ENCODE measurements at places on chromosomes 3 and 15.

- no peak for DNase-seq
Measured at GRCh38 chr3:106635271-106635670, 742.0 kb upstream of the CCDC54 start.

DNA sequence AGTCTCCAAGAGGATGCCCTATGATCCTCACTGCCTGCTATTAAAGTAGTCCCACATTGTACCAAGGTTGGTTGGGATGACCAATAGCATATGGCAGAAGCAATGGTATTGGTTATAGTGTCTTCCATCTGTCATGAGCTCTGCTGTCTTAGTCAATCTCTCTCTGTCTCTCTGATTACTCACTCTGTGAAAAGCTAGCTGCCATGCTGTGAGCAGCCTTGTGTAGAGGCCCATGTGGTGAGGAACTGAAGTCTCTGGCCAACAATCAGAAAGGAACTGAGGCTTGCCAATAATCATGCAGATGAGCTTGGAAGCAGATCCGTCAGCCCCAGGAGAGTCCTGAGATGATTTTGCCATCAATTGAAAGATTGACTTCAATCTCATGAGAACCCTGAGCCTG lies 60.3 kb upstream of the CFAP161 start:
- no peak for DNase-seq

DNA sequence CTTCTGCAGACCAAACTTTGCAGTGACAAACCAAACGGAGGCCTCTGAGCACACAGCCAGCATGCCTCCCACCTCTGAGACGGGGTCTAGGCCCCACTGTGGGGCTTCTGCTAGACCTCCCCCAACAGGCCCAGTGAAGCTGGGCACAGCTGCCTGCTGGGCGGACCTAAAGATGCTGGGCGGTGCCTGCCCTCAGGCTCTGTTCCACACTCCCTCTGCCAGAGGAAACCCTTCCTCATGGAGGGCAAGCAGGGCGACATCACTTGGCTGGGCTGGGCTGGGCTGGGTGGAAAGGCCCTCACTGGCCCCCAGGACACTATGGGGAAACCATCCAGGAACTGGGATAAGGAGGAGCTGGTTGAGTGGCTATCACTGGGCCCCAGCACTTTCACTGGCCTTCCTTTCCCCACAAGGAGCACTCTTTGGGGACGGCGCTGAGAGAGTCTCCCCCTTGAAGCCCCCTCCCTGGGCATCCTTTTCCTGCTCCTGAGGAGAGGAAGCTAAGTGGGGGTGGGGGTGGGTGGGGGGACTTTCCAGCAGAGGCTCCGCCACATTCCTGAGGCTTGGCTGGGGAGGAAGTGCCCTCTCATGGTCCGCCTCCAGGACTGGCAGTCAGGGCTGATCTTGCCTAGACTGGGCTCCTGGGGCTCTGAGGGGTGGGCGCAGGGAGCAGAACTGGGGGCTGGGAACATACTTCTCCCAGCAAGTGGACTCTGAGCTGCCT lies 98.1 kb upstream of the HACD2 start:
- DNase-seq, result no peak

DNA sequence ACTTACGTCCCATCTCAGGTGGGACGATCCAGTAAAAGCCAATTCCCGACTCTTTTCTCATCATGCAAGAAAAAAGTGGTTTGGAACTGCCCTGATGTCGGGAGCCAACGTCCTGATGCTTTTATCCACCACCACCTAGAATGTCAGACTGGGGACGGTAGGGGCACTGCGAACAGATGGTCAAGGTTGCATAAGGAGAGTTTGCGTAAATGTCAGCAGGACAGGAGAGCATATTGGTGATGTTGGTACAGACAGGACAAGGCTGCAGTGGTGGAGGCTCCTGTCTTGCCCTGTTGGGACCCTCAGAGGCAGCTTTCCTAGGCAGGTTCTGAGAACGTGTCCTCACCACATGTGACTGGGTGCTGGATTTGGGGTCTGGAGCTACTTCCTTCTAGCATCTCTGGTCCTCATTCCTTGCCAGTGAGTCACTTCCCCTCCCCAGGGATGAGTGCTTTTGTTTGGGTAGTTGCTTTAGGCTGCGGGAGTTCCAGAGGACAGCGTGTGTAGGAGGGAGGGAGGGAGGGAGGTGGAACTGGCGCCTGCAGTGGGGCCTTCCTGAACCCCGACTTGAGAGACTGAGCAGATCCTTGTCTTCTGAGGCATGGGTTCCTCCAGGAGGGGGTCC lies 21.0 kb downstream of the THSD4 start:
- DNase-seq, result no peak

DNA sequence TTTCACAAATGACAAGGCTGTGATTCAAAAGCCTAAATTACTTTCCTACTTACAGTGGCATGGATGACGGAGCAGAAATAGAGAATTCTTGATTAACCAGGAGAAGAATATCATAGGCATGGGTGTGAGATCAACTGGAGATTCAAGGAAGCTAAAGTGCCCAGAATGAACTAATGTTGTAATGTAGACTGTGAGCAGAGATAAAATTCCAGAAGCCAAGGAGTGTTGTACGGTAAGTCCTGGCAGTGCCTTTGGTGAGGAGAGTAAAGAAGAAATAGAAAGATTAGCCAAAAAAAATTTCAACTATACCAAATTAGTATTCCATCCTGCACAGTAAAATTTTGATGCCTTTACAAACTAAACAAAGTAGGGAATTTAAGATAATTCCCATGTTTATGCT lies 75.9 kb downstream of the ZBTB20 start:
- DNase-seq, result no peak

- no peak for DNase-seq
Measured at GRCh38 chr3:114669614-114670013, 375.8 kb downstream of the TIGIT start.

DNA sequence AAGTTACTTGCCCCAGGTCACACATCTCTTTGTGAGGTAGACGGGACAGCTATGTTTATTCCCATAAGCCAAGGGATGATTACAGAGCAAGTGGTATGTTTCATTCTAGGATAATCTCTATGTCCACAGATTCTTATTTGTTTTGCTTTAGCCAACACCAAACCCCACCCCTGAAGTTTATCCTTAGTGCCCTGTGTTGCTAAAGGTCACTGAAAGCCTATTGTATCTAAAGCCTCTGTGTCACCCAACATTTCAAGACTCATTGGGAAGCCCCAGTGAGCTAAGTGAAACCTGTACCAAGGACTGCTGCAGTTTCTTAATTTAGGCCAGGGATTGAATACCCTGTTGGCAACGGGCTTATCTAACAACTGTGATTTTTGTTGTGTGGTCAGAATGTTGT lies 135.6 kb downstream of the ADAMTS9 start:
- DNase-seq, result no peak

DNA sequence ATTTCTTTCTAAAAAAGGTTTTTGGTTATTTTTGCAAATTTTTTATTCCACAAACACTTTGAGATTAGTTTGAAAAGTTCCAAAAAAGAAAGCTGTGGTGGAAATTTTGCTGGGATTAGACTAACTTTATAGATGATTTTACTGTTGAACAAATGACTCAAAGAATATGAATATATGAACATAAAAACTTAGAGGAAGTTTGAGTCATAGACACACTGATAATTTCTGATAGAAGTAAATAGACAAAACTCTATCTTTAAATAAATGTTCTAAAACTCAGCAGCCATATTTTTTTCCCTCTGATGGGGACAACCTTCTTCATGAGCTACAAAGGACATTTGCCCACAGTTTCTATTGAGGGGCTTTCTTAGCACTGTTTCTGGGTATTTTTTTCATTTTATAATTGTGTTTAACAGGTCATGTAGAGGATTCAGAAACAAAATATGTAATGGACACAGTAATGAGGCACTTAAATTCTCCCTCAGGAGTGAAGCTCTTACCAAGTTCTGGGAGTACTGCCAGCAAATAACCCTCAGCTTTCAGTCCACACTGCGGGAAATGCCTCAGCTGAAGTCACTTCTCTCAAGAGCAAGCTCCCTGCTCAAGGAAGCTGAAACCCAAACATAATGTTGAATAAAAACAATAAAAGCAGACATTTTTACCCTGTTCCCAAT lies 157.6 kb downstream of the NFKBIZ start:
- DNase-seq, result no peak

GRCh38 chr3:99023590-99024192 lies 122.2 kb upstream of the DCBLD2 start:
- no peak for DNase-seq

DNA sequence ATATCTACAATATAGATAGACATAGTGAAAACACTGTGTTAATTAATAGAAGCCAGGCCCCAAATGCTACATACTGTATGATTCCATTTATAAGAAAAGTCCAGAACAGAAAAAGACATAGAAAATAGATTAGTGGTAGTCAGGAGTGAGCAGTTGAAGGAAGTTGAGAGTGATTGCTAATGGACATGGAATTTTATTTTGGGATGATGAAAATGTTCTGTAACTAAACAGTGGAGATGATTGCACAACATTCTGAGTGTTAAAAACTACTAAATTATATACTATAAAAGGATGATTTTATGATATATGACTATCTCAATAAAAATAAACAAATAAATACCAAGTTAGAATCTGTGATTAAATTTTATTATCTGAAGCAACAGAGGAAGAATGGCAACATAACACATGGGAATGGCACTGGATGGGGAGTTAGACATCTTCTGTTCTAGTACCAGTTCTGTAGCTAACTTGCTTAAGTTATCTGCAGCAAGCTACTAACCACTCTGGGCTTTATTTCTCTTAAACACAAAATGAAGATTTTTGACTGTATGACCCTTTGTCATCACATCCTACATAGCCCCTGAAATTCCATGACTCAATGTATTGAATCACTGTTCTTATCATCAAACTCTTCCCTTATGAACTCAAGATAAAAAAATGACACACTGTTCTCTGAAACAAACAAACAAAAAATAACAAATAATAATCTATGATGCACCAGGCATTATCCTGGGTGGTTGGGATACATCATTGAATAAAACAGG lies 612.7 kb downstream of the TBL1XR1 start:
- no peak for DNase-seq

GRCh38 chr3:142501004-142501926 lies 53.4 kb upstream of the XRN1 start:
- no peak for DNase-seq

DNA sequence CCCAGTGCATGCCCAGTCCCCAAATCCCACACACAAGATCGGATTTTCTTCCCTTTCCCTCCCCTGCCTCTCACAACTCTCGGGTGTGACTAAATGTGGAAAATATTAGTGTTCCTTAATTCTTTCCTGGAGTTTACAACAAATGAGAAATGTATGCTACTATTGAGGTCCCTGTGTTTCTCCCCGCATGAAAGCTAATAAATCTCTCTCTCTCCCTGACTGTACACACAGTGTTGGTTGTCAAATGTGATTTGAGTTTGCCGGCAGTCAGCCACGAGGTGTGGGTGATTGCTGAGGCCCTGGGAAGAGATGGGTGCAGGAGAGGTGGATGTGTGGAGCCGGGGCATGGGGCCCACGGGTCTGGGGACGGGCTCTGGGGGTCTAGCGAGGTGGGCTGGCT lies 161.4 kb upstream of the IQSEC1 start:
- no peak for DNase-seq

- DNase-seq, result no peak
Measured at GRCh38 chr15:72690938-72691337, 4.9 kb downstream of the BBS4 start.

DNA sequence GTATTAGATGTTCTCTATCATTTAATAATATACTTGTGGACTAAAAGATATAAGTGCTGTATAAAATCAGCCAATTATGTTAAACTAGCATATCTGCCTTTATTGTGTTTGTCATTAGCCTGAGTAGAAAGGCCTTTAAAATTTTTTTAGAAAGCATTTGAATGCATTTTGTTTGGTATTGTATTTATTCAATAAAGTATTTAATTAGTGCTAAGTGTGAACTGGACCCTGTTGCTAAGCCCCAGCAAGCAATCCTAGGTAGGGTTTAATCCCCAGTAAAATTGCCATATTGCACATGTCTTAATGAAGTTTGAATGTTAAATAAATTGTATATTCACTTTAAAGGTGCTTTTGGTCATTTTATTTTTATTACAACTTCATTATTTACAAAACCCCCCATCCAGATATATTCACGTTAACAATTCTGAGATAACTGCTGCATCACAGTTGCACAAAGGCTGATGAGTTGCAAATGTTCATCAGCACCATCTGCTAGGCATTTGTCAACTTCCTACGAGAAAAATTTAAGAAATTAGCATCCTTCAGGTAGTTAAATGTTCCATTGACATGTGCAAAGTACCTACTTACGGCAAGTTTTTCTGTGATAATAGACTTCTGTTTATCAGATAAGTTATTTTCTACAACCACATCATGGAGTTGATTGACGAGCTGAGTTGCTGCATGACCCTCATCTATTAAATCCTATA lies 6.3 kb downstream of the EIF4A2 start:
- no peak for DNase-seq

DNA sequence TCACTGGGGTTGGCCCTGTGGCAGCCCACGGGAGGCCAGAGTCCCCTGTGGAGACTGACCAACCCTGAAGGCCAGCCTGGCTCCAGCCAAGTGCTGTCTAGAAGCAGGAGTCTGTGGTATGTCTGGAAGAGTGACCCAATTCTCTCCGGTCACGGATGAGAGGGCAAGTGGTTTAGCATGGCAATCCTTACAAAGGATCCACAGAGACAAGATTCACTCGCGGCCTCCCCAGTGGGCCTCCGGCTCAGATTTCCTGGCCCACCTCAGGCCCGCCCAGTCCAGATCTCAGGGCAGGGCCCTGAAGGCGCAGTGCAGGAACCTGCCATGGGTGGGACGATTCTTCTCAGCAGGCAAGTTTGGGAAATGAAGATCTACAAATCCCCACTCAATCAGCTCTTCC lies 5.0 kb upstream of the BCL2L10 start:
- no peak for DNase-seq

DNA sequence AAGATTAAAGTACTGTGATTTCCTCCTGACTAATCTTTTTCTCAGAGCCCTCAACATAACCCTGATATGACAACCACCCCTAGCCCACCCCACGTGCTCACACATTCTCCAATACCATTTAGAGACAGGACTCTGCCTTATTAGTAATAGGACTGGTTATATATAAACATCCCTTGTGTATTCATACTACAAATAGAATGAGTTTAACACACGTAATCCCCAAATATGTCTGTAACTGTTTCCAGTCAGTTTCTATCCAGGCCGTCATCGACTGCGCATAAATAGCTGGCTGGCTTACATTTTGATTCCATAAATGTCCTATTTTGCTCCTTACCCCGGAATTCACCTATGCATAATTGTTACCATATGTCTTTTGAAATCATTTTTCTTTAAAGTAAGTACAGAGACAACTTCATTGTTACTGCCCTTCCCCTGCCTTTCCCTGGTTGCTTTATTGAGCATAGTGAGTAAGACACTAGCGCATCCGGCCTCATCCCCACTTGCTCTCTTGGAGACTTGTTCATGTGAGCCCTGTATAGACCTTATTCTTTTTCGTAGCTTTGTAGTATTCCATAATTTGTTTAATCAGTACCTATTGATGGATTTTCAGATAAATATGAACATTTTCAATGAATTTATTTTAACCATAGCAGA lies 3.5 kb upstream of the P2RY14 start:
- DNase-seq, result no peak

Measured in activated CD8-positive, alpha-beta memory T cell treated with anti-CD3 and anti-CD28 coated beads for 1 hour (primary cell).